ENCODE measurements at places on chromosomes 3 and 15.

DNA sequence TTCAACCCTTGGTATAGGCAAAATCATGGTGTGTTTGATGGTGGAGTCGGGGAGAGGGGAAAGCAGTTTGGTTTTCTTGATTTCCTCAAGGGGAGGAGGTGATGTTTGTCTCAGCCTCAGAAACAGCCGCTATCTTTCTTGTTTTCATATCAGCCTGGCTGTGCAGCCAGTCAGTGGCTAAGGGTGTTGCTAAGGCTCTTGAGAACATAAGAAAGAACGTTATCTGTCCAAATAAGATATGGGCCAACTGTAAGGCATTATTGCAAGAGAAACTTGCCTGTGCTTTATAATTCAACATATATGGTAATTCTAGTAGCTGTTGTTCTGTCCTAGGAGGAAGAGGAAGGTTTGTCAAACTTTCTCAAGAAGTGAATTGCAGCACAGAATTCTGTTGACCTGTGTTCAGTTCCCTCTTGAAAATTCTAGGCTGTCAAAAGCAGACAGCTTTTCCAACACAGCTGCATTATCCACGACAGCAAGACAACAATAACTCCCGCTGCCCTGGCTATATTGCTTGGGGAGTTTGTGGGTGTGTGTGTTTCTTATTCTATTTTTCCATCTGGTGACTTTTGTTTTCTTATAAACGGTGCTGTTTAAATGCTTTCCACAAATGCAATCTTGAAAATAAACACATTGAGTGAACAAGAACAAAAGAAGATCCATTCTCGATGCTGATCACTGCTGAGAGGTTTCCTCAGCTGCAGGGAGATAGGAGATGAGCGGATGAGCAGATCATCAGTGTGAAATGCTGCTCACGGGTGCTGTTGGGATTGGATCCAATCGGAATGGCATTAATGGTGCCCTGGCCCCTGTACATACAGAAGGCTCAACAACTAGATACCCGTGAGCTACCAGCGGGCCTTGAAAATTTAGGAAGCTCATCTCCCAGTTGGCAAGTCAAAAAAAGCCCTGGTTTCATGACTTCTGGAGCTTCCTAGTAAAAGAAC, 90.8 kb upstream of the TNFAIP8L3 start:
- no peak for DNase-seq

- no peak for DNase-seq
Observed at GRCh38 chr15:33934921-33935320, 33.4 kb upstream of the CHRM5 start.

- no peak for DNase-seq
Observed at GRCh38 chr15:60960517-60960916, 268.6 kb downstream of the RORA start.

GRCh38 chr3:139534455-139534812, 5.1 kb downstream of the RBP1 start:
- DNase-seq = no peak

DNA sequence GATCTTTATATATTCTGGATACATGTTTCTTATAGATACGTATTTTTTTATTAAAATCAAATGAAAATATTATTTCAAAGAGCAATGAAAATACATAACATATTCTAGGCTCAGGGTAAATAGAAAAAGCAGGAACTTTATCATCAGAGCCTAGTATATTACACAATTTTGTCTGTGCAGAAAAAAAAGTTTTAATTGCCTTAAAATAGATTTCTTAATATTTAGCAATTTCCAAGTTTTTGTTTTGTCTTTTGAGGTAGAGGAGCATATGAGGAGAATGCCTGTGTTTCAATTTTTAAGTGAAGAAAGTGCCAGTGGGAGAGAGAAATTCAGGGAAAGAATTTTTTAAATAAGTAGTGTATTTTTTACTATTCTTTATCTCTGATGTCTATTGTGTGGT, 10.5 kb downstream of the CAPN7 start:
- peak; percentile 56 for DNase-seq

- DNase-seq = no peak
Observed at GRCh38 chr15:94305133-94305532, 73.8 kb downstream of the MCTP2 start.

DNA sequence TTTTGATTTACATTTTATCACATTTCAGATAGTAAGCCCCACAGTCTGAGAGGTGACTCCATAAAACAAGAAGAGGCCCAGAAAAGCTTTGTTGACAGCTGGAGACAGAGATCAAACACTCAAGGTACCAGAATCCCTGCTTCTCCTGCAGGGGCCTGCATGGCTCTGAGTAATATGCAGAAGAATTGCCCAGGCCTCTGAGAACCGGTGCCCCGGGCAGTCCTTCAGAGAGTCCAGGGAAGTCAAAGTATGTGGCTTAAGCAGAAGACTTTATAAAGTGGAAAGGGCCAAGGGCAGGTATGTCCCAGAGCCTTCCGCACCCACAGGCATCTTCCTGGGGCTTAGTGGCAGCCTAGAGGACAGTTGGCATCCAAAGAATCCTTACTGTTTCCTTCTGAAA, 12.8 kb downstream of the ATRIP start:
- DNase-seq = no peak

DNA sequence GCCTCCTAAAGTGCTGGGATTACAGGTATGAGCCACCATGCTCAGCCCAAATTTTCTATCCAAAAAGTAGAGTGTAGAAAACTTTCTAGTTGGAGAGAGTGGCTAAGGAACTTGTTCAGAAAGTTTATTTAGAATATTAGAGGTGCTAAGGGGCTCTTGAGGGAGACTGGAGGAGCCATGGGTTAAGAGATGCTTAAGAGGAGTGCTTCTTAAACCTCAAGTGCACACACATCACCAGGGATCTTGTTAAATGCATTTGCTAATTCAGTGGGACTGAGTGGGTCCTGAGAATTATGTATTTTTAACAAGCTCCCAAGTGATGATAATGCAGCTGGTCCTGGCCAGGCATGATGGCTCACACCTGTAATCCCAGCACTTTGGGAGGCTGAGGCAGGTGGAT, 29.7 kb upstream of the SLMAP start:
- DNase-seq = no peak

DNA sequence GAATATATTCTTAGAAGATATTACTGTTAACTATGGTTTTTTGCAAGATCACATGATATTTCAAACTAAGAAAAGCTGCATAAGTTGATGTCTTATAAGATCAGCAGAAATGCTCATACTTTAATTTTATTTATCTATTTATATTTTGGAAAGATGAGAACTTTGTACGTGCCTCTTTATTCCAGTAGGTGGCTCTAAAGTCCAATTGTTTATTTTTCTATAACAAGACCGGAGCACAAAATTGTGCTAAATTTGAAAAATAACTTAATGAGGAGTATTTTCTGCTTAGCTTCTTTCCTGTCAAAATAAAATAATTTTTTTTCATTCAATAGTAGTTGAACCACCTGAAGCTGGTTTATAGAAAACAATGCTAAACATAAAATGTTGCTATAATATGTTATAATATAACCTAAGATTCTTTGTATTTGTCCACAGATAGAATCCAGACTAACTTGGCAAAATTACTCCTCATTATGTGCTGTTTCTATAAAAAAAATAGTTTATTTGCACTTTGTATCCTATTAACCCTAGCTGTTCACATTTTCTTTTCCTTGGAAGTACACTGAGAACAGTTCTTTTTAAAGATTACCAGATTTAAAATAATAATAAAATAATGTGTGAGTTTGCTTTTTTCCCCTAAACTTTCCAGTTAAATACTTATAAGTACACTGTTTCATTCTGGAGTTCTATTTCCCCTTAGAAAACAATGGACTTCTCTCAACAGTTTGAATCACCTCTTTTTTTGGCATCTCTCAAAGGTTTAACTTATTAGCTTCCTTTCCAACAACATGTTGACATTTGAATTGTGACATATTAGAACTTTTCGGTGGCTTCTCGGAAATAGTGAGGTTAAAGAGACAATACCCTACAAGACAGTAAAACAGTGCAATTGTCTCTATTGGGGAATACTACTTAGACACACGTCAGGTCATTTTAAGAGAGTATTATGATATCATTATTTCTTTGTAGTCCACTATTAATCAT, 530.0 kb downstream of the MECOM start:
- peak; percentile 10 for DNase-seq

DNA sequence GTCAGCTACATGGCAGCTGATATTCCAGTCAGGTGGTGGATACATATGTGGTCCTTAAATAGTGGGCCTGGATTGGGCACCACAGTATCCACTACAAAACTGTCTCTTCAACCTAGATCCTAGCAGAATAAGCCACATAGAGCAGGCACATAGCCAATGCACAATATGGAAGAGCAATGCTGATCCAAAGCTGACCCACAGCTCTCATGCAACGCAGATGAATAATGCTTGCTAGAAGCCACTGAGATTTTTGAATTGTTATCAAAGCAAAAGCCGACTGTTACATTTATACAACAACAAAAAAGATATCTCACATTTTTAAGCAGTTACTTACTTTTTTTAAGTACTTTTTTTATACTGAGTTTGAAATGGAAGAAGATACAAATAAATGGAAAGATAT, 11.2 kb downstream of the CNTN3 start:
- DNase-seq = no peak

DNA sequence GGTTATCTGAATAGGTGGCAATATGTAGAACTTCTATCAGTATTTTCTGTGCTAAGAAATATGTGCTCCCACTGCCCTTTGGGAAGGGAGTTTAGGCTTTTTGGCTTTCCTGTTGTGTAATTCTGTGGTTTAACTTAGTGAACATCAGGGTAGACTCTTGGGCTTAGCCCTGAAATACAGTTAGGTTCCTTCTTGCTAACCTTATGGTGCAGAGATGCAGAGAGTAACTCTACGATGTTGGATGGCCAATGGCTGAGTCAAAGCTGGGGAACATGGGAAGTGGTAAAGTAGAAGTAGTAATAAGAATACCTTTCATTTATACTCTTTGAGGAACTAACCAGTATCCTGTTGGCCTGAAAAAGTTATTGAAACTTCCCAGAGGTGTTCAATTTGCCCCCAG, 80.8 kb upstream of the IL12A start:
- DNase-seq = peak; percentile 97

- DNase-seq = no peak
Observed at GRCh38 chr15:86690566-86690965, 610.9 kb downstream of the AGBL1 start.

GRCh38 chr3:184099806-184100686, 3.2 kb downstream of the HTR3E start:
- no peak for DNase-seq

GRCh38 chr3:19947549-19948225, 790 bp downstream of the RAB5A start:
- no peak for DNase-seq

DNA sequence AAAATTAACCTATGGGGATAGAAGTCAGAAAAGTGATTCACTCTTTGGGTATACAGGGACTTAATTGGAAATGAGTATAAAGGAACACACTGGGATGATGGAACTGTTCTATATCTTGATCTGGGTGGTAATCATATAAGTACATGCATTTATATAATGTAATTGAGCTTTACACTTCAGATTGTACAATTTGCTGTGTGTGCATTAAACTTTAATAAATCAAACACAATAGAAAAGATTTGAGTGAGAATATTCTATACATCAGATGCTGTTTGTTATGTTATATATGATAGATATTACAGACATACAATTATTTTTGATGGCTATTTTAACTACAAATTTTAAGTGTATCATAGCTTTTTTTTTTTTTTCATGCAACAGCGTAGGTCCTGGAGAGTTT, 860.2 kb upstream of the ARPP21 start:
- DNase-seq = no peak

- DNase-seq = no peak
Observed at GRCh38 chr3:71175691-71176365, 407.7 kb downstream of the FOXP1 start.

DNA sequence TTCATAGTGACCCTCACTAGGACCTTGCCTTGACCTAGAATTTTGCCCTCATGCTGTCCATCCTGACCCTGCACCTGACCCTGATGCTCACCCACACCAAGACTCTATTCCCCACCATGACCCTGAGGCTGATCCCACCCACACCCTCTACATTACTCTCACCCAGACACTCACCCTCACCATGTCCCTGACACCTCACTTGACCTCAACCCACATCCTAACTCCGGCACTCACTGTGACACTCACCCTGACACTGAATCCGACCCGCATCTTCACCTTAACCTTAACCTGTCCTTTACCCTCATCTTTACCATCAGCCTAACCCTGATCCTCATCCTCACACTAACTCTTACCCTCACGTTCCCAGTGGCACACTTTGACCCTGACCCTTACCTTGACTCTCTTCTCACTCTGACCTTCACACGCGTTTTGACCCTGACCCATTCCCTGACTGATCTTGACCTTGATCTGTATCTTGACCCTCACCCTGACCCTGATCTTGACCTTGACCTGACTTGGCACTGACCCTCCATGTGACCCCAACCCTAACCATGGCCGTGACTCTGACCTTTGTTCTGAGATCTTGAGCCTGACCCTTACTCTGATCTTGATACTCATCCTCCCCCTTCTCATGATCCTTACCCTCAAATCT, 22.2 kb upstream of the SLC25A26 start:
- no peak for DNase-seq

- DNase-seq = no peak
Observed at GRCh38 chr3:52068730-52069129, 12.4 kb upstream of the DUSP7 start.

DNA sequence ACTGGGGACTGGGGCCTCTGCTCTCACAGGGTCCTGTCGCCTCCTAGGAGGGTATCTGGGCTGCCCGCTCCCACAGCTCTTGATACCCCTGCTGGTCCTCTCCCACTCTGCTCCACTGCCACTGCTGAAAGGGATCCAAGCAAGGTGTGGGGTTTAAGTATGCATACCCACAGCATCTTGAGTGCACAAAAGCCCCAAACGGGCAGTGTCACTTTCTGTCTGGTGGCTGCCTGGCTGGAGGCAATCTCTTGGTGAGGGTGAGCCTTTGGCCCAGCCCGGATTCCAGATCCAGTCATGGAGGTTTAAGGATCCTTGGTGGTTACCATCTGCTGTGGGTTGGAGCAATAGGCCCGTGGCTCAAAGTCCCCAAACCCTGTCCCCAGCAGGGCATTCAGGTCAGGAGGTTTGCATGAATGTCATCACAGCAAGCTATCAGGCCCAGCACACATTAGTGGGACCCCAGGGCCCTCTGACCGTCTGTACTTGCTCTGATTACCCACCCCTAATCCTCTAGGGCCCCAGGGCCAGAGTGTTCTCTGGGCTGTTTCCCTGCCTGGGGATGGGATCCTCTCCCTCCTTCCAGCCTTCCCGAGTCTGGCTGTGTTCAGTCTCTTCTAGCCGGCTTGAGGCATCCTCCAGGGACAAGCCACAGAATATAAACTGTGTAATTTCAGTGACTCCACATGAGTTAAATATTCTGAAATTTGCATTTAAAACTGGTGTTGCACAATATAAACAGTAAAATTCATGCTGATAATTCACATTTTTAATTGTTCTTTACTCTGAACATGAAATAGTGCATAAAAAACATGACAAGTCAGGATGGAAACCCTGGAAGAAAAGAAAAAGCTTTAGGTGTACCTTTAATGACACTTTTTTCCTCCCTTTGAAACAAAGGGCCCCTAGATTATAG, 4.9 kb upstream of the TJP1 start:
- no peak for DNase-seq

DNA sequence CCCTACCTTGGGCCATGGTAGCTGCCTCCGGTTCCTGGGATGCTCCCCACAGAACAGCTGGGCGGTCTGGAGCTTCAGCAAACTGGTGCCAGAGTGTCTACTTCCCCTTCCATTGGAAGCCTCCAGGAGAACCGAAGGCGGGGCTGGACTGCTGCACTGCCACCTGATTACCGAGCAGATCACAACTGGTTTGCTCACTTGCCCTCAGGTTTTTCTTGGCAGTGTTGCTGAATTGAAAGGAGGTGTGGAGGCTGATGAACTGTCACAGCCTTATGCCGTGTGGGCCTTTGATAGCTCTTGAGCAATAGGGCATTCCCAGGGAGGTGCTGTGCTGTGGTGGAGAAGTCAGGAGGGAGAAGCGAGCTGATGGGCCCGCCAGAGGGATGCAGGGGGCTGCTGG, at the start of gene TGM5:
TSS of gene TGM5 (minus strand) at position 95 of the 400 bp plus-strand sequence. CDS start at position 16, 79 bp downstream.
- no peak for DNase-seq

Data from AML-193 (cell line).